ENCODE measurements at places on chromosomes 1 and 21.

GRCh38 chr1:68140536-68140935 is 90.1 kb upstream of the DIRAS3 start:
- DNase-seq: no peak

DNA sequence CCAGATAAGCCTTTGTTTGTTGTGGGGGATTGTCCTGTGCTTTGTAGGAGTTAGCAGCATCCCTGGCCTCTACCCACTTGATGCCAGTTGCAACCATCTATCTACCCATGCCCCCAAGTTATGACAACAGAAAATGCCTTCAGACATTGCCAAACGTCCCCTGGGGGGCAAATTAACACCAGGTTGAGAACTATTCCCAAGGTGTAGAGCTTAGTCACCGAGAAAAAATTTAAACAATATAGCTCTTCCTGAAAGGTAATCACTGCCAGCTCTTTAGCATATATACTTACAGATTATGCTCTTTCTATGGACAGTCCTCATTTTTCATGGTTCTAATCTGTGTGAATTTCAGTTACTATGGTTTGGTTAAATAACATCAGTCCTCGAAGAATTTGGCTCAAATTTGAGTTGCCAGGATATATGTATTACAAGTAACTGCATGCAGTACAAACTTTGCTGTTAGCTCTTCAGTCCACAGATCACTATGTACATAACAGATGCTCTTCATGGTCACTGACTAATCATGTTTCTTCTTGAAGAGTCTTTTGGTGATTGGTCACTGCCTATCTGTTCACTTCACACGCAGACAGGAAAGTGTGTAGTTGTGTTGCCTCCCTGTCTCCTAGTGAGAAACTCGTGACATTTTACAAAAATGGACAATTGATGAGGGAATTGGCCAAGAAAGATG is 25.2 kb downstream of the MAPKAPK2 start:
- no peak for DNase-seq

- no peak for DNase-seq
Measured at GRCh38 chr1:77514921-77515776, 167.3 kb downstream of the ZZZ3 start.

DNA sequence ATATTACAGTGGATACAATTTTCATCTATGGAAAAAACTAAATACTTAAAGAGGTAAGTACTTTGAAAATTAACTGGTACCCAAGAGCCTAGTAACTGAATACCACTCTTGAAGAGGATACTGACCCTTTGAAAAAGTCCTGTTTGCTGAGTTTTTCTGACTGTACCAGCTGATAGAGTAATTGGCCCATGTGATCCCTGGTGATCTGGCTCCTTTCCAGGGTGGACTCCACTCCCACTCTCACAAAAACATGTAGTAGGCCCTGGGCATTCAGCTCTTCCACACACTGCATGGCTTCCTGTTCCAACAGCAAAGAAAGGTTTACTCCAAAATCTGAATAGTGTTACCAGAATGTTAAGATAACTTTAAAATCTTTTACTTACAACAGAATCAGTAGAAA is 53.6 kb upstream of the HP1BP3 start:
- DNase-seq: no peak

GRCh38 chr1:187336441-187337168 is 507.9 kb downstream of the PLA2G4A start:
- DNase-seq: no peak

DNA sequence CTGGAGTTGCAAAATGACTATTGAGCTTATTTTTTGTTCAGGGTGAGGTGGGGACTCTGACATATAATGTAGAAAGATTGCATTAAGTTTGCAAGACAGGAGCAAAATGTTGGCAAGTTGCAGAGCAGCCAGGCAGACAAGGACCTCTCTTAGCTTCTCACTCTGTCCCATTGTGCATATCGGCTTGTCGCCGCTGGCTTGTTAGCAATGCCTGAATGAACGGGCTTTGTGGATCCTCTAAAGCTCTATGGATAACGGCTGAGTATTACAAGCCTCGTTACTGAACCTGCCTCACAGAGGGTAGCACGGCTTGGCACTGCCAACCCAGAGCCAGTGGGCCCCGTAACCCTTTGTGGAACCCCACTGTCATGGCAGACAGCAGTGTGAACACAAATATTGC is 68.4 kb downstream of the TNR start:
- DNase-seq: no peak

GRCh38 chr1:200962631-200963030 is 60.9 kb downstream of the KIF21B start:
- DNase-seq: no peak

DNA sequence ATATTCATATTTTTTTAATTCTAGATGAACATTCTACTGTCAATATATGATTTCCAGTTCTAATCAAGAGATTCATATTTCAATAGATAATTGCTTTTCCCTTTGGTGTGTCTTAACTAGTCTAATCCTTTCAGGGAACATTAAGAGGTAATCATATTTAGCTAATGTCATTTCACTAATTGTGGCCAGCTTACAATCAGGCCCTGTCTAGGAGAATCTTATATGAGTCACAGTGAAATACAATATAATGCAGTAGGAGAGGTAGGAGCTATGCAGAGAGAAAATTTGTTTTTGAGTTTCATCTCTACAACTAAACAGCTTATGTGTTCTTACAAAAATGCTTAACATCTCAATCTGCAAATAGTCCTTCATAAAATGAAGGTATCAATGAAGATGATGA is 85.9 kb downstream of the DPYD start:
- DNase-seq: no peak

- DNase-seq: no peak
Measured at GRCh38 chr1:210464519-210465039, 135.9 kb downstream of the HHAT start.

DNA sequence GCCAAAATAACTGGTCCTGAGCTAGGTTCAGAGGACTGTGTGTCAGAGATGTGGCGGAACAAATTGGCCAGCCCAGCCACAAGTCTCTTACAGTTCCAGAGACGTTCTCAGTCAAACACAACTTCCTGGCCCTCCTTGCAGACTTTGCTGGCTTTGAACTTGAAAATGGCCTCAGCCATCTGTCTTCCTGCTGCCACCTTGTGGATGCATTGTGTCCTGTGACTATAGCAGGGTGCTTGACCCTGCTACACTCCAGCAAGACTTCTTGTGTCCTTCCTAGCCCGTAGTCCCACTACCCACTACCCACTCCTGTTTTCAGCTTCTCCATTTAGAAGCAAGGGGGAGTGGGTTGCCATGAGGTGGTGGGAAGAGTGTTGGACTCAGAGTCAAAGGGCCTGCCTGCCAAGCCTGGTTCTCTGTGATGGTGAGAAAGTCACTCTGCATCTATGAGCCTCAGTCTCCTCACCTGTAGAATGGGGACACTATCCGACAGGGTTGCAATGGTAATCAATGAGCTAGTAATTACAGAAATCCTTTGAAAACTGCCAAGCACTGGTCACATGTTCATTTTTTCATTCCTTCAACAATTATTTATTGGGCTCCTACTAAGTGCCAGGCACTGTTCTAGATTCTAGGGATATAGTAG is 109.9 kb downstream of the IGSF21 start:
- no peak for DNase-seq

DNA sequence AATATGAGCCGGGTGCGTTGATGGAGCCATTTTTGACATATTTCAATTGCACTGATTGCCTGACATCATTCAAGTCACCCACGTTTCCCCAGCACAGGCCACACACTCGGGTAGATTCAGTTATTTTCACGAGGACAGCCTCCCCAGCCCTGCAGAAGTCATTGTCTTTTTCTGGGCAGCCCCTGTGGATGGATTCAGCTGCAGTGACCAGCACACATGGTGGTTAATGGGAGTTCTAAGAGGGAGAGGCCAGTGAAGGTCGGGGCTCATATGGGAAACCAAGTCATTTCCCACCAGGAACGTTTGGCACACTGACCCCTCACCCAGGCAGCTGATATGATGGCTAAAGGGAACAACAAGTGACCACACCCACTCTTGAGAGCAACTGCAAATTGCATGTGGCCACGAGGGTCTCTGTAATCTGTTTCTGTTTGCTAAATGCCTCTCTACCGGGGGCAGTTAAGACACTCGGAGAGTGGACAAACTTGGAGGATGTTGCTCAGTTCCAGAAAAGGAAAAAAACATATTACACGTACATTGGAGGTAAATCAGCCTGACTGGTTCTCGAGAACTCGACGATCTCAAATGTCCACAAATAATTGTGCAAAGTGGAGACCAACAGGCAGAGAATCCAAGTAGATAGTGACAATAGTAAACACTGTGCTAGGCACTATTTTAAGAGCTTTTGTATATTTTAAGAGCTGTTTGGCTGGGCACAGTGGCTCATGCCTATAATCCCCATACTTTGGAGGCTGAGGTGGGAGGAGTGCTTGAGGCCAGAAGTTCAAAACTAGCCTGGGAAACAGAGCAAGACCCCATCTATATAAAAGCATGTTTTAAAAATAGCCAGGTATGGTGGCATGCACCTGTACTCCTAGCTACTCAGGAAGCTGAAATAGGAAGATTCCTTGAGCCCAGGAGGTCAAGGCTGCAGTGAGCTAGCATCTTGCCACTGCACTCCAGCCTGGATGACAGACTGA is 167.2 kb upstream of the IRF2BP2 start:
- no peak for DNase-seq

GRCh38 chr1:183744132-183744913 is 60.6 kb upstream of the RGL1 start:
- DNase-seq: no peak

DNA sequence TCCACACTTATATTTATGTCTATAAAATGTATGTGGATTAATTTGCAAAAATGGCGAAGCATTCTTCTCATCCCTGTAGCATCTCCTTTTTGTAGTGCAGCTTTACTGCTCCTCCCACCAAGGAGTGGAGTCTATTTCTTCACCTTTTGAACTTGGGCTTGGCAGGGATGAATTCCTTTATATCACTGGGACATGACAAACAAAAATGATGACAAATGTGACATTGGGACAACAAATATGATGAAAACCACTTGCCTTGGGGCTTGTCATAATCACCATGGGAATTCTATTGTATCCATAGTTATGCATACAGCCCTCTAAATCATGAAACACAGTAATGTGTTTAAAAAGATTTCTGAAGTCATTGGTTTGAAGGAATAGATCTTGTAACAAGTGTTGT is 155.0 kb downstream of the TNFSF18 start:
- DNase-seq: no peak

DNA sequence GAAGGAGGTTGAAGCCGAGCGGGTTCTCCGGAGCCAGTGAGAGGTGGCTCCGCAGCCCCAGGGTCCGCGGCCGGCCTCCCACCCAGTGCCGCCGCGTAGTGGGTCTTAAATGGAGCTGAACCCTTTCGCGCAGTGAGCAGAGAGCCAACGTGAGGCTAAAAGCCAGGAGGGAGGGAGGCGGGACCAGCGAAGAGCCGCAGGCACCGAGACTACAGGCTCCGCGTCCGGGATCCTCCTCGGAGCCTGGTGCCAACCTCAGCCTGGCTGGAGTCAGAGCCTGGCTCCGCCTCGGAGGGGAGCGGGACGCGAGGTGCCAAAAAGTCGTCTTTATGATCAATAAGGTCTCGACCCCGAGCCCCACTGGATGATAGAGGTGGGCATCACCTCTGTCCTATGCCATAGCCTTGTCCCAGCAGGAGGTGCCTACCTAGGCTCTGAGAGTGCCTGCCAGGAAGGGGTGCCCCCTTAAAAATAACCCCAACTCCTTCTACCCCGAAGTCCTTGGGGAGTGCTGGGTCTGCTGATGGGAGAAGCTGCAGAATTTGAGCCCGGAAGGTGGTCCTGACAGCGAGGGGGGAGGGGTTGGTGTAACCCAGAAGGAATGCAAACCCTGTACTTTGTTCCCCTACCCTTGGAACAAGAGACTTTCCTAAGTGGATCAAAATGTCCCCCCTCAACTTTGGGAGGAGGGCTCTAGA is 1.6 kb downstream of the IGSF21 start:
- no peak for DNase-seq

DNA sequence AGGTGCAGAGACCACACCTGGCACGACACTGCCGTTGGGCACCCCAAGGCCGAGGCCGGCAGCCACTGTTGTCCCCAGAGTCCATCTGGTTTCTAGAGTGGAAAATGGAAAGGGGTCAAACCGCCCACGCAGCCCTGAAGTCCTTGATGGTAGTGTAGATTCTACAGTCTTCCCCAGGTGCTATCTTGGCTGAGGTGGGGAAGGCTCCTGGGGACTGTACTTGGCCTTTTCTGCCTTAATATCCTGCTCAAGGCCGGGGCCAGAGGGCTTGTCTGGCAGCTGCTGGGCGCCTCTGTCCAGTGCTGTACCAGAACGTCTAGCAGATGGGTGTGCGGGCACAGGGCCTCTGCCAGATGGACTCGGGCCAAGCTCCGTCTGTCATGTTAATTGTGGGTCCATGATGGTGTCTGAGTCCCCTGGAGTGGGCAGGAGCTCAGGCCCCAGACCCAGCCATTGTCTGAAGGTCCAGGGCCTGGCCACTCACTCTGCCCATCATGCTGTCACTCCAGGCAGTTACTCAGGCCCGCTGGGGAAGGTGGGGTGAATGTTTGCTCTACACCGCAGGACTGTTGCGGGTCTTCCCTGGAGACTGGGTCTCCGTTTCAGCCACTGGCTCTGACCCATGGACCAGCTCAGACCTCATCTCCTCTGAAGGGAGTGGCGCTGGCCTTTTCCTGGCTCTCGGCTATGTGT is 161.9 kb upstream of the COL6A1 start:
- no peak for DNase-seq

DNA sequence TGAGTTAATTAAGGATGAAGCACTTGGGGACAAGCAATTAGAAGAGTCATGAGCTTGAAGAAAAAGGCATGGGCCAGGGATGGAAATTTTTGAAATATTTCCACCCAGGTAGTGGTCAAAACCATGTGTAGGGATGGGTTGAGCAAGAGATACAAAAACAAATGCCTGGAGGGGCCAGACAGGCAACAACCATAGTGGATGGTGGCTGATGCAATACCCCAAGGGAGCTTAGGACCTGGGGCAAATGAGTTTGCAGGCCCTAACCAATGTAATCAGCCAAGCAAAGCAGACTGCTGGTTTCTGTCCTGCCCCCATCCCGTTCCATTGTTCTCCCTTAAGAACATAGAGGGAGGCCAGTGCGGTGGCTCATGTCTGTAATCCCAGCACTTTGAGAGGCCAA is 119.1 kb upstream of the FGGY start:
- no peak for DNase-seq

DNA sequence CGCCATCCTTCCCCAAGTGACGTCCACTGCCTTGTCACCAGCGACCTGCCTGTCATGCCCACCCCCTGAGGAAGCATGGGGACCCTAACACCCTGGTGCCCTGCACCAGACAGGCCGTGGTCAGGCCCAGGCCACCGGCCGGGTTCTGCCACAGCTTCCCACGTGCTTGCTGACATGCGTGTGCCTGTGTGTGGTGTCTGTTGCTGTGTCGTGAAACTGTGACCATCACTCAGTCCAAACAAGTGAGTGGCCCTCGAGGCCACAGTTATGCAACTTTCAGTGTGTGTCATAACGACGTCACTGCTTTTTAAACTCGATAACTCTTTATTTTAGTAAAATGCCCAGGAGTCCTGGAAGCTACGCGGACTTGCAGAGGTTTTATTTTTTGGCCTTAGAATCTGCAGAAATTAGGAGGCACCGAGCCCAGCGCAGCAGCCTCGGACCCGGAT is 8.5 kb upstream of the CTRC start:
- DNase-seq: no peak

GRCh38 chr1:2796890-2797740 is 4.4 kb downstream of the TTC34 start:
- no peak for DNase-seq

GRCh38 chr1:6208723-6209660 is 3.1 kb downstream of the RNF207 start:
- DNase-seq: no peak

Data from stimulated activated CD4-positive, alpha-beta T cell treated with anti-CD3 and anti-CD28 coated beads, Interleukin-15, amount 100 ng/mL, for 1 hour (primary cell).